ENCODE measurements at places on chromosomes 12 and 14.

DNA sequence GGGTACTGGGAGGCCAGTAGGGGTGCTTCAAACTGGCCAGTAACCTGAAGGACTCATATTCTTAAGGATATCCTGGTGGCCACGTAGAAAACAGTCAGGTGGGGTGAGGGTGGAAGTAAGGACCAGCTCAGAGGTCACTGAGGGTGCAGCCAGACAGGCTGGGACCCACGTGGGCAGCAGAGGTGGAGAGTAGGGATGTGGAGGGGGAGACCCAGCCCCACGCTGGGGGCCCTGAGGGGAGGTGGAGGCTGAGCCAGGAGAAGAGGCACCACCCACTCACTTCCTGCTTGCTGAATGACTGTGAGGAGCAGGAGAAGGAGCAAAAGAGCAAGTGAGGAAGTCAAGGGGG is 12.6 kb upstream of the SERPINA3 start:
- DNase-seq = no peak

DNA sequence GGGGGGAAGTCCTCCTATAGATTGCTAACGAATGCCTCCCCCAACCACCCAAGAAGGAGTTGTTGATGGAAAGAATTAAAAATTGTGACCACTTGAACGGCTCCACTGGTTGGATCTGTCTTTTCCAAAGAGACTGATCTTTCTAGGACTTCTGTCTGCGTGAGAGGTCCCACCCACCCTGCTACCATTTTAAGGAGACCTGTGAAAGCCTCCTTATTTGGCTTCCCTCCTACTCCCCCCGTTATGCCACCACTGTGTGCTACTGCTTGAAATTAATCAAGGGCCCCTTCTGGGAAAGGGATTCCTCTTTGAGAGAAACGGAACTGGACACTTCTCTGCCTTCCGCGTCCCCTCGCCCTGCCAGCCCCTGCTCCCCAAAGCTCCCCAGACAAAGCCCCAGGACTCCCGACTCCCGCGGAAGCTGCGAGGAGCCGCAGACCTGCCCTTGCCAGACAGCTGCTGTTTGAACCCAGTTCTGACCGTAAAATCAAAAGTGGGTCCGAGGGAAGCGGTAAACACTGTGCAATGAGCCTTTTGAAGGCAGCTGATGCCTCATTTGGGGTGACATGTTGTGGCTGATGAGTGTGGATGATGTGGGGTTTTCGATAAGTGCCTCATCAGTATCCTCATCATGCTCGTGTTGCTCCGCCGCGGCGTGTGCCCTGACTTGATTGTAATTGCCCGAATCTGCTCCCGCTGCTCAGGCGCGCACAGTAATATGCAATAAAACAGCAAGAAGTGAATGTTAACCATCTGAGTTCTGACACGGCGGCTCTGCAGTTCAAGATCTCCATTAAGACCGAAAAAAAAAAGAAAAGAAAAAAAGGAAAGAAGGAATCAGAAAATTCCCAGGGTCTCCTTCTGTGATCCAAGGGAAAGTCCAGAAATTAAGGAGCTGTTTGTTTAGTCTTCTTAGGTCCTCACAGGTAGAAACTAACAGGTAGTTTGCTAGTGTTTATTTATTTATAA is 48.2 kb downstream of the MBIP start:
- DNase-seq = peak; percentile 11

GRCh38 chr12:129862561-129863175 is 41.2 kb downstream of the TMEM132D start:
- DNase-seq = no peak

DNA sequence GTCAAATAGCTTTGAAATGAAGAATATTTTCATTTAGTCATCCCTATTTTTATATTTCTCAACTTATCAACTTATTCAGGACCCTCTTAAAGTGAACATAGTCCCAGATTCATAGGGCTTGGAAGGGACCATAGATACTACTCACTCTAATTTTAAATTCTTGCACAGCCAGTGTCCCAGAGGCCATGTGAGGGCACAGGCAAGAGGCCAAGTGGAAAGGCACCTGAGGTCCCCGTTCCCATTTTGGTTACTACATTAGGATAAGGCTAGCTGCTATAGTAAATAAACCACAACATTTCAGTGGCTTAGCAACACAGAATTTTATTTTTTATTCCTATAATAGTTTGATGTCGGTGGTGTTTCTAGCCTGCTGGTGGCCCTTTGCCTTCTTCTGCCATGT is 227.8 kb downstream of the SPTSSA start:
- DNase-seq = no peak

GRCh38 chr14:55556929-55557623 is 22.9 kb upstream of the KTN1 start:
- DNase-seq = no peak

GRCh38 chr12:132489078-132489601 is 811 bp upstream of the FBRSL1 start:
- DNase-seq = peak; percentile 77

GRCh38 chr14:36426836-36427235 is 93.2 kb downstream of the NKX2-1 start:
- no peak for DNase-seq

DNA sequence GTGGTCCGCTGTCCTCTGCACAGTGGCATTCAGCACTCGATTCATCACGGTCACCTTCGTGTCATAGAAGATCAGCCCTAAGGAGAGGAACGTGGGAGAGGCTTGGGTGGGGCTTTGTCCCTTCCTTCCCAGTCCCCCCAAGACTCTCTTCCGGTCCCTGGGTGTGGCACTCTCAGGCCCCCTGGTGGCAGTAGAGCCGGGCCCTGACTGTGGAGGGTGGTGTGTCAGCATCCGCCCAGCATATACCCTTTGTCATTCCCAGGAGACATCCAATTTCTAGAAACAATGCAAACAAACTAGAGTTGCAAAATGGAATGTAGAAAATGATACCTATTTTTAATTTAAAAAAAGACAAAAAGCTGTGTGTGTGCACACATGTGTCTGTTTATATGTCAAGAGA is 45.0 kb downstream of the TRAFD1 start:
- DNase-seq = no peak

- DNase-seq = no peak
Observed at GRCh38 chr12:2284321-2284813, 231.6 kb downstream of the CACNA1C start.

GRCh38 chr14:101903111-101903561 is 61.2 kb upstream of the DYNC1H1 start:
- DNase-seq = no peak

GRCh38 chr12:9757433-9758025 is 3.2 kb downstream of the CD69 start:
- no peak for DNase-seq

DNA sequence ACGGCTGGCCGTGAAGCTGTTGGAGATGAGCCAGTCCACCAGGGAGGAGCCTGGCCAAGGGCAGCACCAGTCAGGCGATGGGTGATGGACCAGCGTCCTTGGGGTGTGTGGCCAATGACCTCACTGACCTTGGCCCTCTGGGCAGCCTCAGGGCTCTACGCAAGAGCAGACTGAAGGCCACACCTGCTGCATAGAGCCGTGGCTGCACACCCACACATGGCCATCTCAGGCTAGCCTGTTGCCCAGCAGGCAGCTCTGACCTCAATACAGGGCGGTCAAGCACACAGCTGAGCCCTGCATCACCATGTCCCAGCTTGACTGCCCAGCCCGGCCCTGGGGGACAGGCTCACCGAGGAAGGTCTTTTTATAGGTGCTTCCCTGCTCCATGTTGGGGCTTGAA is 19.2 kb downstream of the PLEK2 start:
- no peak for DNase-seq

GRCh38 chr12:47190271-47190750 is 110.6 kb upstream of the AMIGO2 start:
- DNase-seq = no peak

DNA sequence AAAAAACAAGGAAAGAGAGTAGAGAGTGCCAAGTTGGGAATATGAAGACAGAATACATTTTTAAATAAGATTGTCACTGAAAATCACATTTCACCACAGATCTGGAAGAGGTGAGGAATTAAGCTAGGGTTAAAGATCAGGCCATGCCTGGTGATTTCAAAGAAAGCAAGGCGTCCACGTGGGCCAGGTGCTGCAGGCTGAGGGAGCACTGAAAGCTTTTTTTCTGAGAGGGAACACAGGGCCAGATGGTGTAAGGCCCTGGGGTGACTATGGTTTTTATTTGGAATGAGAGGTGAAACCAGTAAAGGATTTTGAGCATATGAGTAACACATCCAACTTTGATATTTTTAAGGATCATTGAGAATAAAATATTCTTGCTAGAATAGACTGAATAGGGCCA is 20.9 kb downstream of the SYT1 start:
- DNase-seq = no peak

Data from T-helper 2 cell treated with Interferon-gamma antibody and Interleukin-4, amounts not matched to agents 5 μg/mL and 100 μg/mL, for 36 hours (primary cell).